ENCODE measurements at places on chromosomes 2 and 18.
A peak's percentile ranks its signal among the peaks of the same experiment; 100 is the strongest.

- no peak for DNase-seq
Observed at GRCh38 chr18:56660655-56661054, 9.5 kb downstream of the WDR7 start.

GRCh38 chr18:22024924-22025323 is 144.5 kb upstream of the GATA6 start:
- DNase-seq = no peak

DNA sequence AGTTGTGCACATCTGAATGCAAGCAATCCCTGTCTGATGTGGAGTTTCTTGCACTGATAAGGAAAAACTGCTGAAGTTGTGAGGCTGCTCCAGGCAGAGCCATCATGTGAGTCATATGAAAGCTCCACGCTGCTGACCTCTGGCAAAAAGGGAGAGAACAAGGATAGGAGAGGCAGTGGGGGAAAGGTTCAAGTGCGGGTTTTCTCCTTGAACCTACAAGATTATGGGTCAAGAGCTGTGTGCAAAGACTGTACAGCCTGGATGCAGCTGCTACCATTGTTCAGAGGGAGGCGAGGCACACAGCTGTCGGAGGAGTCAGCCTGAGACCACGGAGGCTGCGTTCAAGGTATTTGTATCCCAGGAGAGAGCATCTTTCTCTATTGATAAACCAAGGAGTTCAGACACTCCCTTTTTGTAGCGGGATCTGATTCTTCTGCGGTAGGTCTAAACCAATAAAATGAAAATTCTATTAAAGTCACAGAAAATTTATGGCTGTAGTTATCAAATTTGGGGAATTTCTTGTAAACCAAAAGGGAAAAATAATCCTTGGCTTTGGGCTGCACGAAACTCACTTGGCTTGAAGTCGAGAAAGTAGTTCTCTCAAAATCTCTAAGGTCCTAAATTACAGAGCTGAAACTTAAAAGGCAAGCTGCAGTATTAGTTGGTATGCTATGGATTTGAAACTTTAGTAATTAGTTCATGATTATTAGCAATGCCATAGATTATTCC is at the start of gene CDK15:
CDK15 (plus strand) TSS at position 96 of the 729 bp plus-strand sequence; CDS start at position 224, 128 bp downstream.
- DNase-seq = no peak

DNA sequence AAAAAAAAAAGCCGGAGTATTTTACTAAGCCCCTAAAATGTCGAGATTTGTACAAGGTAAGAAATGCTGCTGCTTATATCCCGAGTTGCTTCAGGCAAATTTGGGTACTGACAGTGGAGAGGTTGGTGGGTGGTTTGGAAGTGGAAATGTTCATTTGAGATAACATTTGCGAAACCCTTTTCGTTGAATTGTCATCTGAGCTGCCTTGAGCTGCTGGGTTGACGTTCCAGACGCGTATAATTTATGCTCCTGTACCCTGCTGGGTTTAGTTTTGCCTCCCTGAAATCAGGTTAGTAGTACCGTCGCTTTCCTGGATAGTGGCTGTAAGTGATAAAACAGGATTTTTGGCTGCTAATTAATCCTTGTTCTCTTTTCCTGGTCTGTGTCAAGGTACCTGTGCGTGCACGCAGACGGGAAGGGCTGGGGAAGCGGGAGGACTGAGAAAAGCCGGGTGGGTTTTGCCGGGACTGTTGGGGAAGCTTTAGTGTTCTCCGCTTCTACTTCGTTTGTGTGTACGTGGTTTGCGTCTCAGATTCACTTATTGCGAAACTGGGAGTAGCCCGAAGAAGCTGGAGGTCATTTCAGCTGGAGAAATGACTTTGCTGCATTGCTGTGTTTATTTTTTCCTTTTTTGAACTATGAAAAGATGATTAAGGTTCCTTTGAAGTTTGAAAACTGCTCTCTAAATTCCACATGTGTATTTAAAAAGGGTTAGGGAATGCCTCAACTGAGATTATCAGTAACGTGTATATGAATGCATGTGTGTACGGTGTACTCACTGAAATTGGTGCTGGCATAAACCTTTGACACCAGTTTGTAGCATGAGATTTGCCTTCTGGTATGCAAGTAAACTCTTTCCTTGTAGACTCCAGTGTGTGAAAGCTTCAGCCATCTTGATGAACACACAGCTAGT is 709 bp downstream of the UGP2 start:
- no peak for DNase-seq

- DNase-seq = no peak
Observed at GRCh38 chr2:218875692-218876246, 4.9 kb upstream of the WNT10A start.

GRCh38 chr18:35672897-35673296 is 91.4 kb downstream of the GALNT1 start:
- peak; percentile 9 for DNase-seq

DNA sequence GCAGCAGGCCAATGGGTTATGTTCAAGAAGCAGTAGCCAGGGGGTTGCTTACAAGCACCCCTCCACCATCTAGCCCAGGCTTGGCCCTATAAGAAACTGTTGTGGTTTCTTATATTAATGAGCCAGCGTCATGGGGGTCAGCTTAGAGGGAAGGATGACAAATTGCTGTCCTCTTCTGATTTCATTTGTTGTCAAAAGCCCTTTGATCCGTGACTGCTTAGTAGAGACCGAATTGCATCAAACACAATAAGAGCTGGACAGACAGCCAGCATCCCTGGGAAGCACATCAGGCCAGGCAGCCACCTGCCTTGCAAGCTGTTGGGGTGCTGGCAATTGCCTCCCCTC is 206.6 kb upstream of the SETBP1 start:
- no peak for DNase-seq

DNA sequence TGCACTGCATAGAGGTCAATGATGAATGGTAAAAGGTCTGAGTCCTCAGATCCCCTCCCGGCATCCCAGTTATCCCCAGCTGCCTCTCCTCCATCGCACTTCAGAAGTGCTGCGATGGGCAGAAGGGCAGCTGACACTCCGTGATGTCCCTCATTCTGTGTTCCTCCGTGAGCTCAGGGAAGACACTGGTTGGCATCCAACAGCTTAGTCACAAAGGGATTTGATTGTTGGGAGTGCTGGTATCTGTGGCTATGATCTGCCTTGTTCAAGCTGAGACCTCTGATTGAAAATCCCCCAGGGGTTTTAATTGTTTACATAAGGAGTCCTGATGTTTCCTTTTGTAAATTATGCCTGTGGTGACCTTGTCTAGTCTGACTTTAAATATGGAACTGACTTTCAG is 19.0 kb upstream of the SAG start:
- DNase-seq = no peak

GRCh38 chr2:236782938-236783337 is 213.3 kb downstream of the ACKR3 start:
- DNase-seq = no peak

- DNase-seq = no peak
Observed at GRCh38 chr18:24368749-24369148, 28.9 kb downstream of the OSBPL1A start.

GRCh38 chr18:36337679-36338402 is 40.3 kb downstream of the FHOD3 start:
- DNase-seq = no peak

DNA sequence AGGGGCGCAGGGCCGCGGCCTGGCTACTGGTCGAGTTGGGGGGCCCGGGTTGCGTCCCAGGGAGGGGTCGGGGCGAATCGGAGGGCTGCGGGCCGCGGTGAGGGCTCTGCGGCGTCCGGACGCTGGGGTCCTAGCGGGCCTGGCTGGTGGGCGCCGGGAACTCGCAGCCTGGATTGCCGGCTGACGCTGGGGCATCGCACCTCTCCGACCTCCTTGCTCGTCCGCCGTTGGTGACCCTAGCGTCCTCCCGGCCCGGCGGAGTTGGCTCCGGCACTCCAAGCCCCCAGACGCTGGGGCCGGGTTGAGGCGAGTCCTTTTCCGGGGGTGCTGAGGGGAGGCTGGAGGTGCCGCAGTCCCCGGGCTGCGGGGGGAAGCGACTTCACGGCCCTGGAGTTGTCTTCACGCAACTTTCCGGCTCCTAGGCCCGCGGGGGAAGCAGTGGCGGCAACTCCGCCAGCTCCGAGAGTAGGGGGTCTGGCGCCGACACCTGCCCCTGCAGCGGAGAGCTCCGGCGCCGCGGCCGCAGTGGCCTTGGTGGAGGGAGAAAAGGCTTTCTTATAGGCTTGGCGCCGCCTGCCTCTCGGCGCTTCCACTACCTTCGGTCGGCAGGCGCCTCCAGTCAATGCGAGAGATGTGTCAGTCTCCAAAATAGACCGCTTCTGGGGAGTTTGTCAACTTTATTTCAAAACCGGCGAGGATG is 70.3 kb downstream of the HAUS1 start:
- DNase-seq = no peak
